ENCODE measurements at places on chromosomes 6 and 20. TPM values are rescaled to one million over a fixed set of nuclear protein-coding genes. Genes with fewer than 3 reads are reported as not detected.

Gene CST7
- not detected for total RNA-seq

Gene CPXM1
- 160 TPM for total RNA-seq

Gene HCK
- total RNA-seq: not detected

Gene LINC00237
- not detected for total RNA-seq

Gene WFDC10B
- total RNA-seq: not detected
